ENCODE measurements at places on chromosomes 13 and 19.

DNA sequence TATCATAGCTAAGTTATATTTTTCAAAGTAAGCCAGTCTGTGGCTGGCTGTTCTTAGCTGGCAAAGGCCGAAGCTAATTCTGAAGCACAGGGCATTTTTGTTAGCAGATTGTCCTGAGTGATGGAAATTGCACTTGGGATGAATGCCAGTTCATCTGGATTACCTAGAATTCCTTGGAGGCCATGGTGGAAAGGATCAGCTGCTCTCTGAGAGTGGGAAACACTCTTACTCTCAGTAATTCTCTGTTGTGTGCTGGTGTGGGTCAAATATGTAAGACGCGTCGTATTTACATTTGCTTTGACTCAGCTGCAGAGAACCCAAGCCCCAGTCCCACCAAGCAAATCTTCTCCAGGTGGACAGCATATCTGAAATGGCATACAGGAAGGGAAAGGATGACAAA lies 60.7 kb upstream of the C1QTNF9B start:
- DNase-seq = no peak

- no peak for DNase-seq
Measured at GRCh38 chr19:34678421-34678820, 943 bp downstream of the ZNF302 start.

DNA sequence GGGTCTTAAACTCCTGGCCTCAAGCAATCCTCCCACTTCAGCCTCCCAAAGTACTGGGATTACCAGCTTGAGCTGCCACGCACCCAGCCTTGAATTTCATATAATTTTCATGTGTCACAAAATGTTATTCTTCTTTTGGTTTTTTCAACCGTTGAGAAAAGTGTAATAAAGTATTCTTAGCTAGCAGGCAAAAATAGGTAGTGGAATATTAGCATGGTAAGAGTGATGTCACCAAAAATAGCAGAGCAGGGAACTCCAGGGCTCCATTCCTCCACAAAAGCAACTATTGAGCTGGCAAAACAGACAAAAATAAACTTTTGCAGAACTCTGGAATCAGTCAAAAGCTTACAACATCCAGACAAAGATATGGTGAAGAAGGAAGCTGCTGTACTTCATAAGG lies 43.9 kb downstream of the FBN3 start:
- no peak for DNase-seq

DNA sequence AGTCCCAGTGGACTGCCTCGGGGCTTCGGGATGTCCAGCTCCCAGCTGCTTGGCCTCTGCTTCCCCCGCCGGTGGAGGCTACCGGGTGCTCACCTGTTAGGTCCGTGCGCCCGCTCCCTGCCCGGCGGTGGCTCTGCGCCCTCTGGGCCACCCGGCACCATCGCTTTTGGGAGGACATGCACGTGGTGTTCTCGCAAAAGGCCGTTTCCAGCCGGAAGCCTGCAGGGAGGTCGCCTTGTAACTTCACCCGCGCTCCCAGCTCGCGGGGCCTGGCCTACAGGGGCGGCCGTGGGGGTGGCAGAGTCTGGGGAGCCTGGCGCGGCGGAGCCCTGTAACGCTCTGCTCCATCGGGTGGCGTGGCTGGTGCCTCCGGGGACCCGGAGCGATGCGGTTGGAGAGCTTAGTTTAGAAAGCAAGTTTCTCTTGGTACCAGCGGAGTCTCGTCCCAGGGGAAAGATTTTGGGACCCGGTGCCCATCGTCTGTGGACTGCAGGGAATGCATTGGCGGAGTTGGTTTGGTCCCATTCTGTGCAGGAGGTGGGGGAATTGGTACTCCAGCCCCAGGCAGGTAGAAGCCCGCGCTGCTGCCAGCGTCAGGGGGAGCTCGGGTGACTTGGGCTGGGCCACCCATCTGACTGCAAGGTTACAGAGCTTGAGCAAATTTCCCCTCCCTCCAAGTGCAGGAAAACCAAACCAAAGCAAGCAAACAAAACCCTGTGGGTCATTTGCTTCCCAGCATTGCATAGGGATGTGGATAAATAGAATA lies 673 bp downstream of the SPATA13 start:
- DNase-seq = no peak

DNA sequence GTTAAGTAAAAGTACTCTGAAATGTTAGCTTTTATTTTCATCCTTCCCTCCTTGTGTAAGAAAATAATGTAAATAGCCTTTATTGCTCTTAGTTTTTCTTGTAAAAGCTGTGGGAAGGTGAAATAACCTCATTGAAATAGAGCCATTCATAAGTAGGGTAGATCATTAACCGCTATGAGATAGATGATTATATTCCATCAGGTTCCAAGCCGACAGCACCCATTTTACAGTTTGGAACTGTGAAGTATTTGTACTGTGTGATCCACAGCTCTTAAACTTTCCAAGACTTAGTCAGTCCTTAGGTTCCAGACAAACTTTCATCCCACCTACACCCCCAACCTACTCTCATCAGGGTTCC lies 216.5 kb downstream of the TSHZ3 start:
- no peak for DNase-seq

- DNase-seq = no peak
Measured at GRCh38 chr13:48655291-48655690, 1.6 kb downstream of the CYSLTR2 start.

DNA sequence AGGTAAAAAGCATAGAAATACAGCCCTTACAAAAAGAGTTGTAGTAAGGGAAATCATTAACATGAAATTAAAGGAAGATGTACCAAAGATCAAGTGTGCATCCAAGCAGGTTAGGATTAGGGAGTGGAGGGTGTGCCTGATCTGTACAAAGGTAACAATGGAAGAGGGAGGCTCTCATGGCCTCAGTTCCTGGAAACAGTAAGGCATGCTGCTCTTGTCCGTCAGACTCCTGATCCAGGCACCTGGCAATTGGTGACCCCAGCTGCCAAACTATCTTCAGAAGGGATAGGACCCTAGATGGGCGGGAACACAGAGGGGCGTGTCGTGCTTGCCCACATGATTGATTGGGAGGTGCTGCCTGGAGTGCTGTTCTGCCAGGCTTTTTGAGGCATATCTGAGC lies 4.5 kb downstream of the TEX26 start:
- DNase-seq = no peak

GRCh38 chr19:3346677-3347353 lies 19.6 kb upstream of the NFIC start:
- DNase-seq = peak; percentile 82

DNA sequence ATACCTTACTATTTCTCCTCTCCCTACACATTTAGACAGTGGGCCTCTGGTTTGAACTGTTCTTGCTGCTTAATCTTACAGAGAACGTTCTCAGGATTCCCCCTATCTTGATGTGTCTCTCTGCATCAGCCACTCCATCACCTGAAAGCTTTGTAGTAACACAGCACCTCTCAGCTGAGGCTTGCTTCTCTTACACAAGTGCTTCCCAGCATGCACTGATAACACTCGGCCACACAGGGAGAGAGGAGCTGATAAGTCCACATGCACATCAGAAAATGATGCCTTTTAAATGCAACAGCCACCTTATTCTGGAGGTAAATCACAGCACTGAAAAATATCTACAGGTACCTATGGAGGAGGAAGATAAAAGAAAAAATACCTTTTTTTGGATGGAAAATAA lies 192.2 kb upstream of the TSHZ3 start:
- DNase-seq = no peak

GRCh38 chr19:18253716-18254115 lies 20.5 kb downstream of the IQCN start:
- no peak for DNase-seq

- DNase-seq = peak; percentile 15
Measured at GRCh38 chr13:75263741-75264407, 218.1 kb downstream of the TBC1D4 start.

GRCh38 chr19:48772503-48772953 lies 17.2 kb downstream of the FGF21 start:
- DNase-seq = no peak

DNA sequence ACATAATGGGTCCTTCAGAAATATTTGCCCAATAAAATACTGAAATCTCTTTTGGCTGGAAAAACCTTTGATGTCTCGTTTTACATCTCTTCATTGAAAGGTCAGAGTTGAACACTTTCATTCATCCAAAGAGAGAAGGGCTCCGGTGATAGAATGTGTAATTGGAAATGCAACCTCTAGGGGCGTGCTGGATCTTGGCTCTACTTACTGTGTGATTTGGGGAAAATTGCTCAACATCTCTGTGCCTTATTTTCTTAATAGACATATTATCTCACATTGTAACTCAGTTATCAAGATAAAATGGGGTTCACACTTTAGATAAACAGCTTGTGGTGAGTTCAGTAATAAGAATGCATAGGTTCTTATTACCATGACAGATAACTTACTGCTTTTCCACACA lies 1444.1 kb downstream of the SLITRK5 start:
- DNase-seq = no peak

DNA sequence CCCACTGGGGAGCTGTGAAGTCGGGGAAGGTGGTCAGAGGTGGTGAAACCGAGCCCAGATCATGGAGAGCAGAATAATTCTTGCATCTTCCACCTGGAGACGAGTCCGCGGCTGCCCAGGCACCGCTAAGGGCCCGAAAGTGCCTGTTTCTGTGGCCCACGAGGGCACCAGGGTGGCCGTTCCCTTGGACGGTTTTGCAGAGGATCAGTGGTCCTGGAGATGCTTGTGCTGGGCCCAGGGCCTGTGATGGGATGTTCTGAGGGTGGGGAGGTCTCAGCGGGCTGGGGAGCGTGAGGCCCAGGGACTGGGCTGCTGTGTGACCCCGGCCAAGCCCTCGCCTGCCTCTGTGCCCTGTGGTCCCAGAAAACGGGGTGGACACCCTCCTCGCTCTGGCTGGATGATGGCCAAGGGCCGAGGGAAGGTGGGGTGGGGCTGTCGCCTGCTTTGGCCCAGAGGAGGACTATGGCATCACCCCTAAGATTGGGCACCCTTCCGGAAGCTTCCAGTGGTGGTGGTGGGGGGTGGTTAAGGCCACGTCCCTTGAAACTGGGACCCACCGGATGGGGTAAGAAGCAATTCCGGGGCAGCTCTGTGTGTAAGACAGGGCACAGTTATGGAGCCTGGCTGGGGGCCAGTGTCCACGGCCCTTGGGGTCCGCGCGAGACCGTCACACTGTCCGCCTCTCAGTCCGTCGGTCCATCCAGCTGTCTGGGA lies 51.3 kb upstream of the NFIC start:
- no peak for DNase-seq

DNA sequence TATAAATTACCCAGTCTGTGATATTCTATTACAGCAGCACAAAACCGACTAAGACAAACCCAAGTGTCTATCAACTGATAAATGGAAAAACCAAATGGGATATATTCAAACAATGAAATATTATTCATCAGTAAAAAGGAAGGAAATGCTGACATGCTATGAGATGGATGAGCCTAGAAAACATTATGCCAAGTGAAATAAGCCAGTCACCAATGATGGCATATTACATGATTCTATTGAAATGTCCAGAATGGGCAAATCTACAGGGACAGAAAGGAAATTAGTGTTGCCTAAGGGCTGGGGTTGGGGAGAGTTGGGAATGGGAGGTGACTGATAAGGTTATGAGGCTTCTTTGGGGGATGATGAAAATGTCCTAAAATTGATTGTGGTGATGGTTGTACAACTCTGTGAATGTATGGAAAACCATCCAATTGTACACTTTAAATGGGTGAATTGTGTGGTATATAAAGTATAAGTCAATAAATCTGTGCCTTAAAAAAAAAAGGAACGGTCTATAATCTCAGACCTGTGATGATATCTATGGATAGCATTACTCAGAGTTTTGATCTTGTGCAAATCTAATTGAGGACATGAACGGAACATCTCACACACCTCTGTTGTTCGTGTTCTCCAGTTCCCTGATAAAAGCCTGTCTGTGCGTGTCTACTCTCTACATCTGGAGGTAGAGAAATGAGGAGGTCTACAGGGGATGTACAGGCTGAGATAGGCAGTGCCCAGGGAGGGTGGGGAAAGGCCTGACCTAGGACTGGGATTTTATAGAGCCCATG lies 49.0 kb downstream of the TNFRSF19 start:
- no peak for DNase-seq

DNA sequence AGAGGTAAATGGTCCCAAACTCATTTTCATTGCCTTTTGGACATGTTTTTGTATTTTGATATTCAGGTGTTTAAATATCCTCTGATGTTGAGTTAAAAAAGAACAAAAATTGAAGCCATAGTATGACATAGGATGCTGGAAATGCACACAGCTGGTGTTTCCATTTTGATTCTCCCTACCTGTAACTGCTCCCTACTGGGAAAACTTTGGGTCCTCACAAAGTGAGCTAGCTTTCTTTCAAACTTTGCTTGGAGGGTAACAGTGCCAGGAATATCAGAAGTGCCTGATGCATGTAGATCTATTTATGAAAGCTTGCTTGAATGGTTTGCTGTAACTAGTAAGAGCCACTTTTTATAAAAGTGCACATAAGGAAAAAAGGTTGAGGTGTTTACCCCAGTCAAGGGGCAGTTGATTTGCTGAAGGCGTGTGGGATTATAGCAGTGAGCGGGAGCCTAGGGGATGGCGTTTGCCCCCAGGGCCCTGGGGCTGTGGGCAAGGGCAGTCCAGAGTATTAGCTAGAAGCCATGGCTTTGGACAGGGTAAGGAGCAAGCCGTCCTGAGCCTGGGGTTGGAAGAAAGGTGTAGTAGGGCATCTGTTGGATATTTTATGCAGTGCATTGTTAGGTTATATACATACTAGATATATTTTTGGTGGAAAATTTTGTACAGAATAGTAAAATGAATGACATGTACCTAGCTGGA lies 4.3 kb downstream of the RPS9 start:
- DNase-seq = no peak

DNA sequence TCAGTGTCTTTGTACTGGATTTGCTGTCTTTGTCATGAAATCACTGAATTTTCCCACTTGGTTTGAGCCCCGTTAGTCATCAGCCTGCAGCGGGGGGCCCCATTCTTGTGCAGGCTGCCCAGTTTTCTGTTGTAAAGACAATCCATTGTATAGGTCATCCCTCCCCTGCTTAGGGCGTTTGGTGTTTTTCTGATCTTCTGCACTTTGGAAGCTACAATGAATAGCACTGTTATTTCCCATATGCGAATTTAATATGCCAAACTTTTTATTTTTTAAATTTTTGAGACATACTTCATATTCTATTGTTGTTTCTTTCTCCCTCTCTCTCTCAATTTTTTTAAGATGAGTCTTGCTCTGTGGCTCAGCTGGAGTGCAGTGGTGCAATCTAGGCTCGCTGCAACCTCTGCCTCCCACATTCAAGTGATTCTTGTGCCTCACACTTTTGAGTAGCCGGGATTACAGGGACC lies 9.0 kb downstream of the SLC27A1 start:
- peak; percentile 60 for DNase-seq
